B cell (primary cell): ENCODE measurements at places on chromosomes 12 and 14.
A peak's percentile ranks its signal among the peaks of the same experiment; 100 is the strongest.

DNA sequence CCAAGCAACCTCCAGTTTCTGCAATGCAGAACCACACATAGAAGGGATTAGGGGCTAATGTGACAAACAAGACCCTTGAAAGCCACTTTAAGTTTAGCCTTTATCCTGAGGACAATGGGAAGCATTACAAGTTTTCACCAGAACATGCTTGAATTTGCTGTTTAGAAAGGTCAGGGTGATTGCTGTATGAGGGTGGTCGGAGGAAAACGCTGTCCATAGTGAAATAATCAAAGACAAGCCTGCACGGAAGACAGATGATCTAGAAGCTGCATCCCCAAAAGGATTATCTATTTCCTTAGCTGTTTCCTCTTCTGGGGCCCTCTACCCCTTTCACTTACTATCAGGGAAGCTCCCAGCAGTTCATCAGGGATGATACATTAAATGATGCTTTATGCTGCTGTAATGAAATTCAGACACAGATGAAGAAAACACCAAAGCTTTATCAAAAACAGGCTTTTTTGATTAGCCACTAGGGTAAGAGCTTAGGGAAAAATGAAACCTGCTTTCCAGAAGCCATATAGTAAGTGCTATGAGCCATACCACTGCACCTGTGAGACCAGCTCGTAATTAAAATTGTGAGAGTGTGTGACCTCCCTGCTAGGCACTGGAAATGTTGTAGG, 6.5 kb downstream of the HAL start:
- DNase-seq: no peak

DNA sequence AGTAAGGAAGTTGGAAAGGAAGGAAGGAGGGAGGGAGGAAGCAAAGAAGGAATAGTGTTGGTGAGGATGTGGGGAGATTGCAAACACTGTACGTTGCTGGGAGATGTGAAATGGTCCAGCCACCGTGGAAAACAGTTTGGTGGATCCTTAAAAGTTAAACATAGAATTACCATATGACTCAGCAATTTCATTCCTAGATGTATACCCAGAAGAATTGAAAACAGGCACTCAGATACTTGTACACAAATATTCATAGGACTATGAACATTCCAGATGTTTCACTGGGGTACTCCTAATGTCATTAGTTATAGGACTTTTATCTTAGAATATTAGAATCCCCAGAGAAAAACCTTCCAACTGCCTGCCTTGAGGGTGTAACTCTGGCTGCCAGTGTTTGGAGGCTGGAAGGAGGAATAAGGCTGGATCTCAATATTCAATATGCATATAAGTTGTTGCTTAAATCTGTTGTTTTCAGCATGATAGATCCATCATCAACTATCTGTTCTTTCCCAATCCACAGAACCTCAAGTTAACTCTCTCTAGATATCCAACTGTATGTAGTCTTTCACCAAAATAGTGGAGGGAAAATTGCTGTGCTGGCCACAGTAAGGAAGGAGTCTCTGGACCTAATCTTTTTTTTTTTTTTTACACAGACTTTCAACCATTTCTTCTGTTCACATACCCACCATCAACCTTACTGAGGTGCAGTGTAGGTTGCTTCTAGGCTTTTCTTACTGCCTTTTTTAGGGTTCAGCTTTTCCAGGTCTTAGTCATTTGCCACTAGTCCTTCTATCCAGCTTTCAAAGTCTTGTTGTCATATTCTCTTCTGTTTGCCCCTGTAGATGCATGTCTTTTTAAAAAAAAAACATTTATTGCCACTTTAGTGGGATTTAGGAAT, 94.5 kb downstream of the DNAI7 start:
- no peak for DNase-seq

GRCh38 chr12:98385641-98386040, 129.7 kb upstream of the TMPO start:
- no peak for DNase-seq

GRCh38 chr12:111439657-111440151, 34.0 kb downstream of the SH2B3 start:
- no peak for DNase-seq

GRCh38 chr12:25320123-25321006, 69.6 kb upstream of the KRAS start:
- peak; percentile 63 for DNase-seq

DNA sequence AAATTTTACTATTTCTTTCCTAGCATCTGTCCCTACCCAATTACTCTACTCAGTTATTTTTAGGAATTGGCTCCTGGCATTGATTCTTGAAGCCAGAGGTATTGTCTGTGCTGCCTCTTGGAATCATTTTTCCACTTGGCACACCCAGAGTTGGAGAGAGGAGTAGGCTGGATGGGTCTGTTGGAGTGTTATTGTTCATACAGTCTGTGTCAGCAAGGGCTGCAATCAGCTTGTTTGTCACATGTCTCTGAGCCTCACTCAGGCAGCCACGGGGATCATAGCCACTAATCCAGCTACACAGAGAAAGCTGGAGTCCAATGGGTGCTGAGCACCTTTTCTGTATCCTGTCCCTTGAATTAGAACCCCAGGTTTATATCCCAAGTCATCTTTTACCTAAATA, 176.0 kb upstream of the DYRK2 start:
- no peak for DNase-seq

- DNase-seq: no peak
Observed at GRCh38 chr12:123229051-123229450, 3.9 kb downstream of the MPHOSPH9 start.

- DNase-seq: no peak
Observed at GRCh38 chr12:28506271-28506670, 316.0 kb downstream of the CCDC91 start.

DNA sequence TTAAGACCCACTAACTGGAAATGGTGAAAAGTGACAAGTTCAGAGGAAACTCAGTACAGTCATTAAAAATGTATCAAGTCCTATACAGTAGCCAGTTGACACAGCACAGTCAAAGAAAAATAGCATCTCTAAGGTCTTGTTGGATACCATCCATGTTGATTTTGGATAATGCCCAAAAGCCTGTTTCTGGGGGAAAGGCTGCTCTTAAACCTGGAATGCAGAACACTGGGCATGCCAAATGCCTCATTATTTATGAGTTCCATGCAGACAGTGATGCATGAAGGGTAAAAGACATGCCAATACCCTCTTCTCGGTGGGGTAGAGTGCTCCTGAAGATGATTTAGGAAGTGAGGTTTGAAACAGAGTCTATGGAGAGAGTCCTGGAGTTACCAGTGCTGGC, 29.6 kb downstream of the KCNK13 start:
- DNase-seq: no peak

GRCh38 chr12:131103669-131104462, 150.2 kb downstream of the ADGRD1 start:
- DNase-seq: no peak

- DNase-seq: no peak
Observed at GRCh38 chr14:50447461-50447860, 50.8 kb upstream of the CDKL1 start.

- DNase-seq: no peak
Observed at GRCh38 chr12:3564411-3564810, 73.4 kb downstream of the PRMT8 start.
